ENCODE measurements at places on chromosomes 2 and 18.

GRCh38 chr2:2245500-2245899 lies 85.6 kb downstream of the MYT1L start:
- DNase-seq: no peak

DNA sequence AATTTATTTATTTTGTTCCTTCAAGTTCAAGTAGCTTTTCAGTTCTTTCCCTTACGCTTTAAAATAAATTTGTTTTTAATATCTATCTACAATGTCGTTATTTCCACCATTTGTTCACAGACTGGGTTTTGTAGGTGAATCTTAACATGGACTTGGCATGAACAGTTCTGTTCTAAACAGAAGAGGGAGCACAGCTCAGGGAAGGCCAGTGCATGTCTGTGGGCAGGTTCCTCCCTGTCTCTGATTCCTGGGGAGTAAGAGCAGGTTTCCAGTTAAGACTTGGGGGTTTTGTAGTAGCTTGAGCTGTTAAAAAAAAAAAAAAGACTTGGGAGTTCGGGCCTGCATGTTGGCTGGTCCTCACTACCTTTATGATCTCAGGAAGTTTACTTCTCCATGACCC lies 11.1 kb downstream of the TTL start:
- DNase-seq: no peak

- no peak for DNase-seq
These were observed 111.1 kb downstream of the TGFA start for GRCh38 chr2:70442301-70443077.

- DNase-seq: no peak
These were observed 62.2 kb downstream of the RPL37A start for GRCh38 chr2:216560838-216561270.

GRCh38 chr2:149586063-149586462 lies 1.5 kb downstream of the MMADHC start:
- no peak for DNase-seq

- DNase-seq: no peak
These were observed 98.3 kb downstream of the KLF7 start for GRCh38 chr2:207067473-207067872.

All from NCI-H1092 treated with DMSO at 0.1 percent for 48 hours (cell line).